Iris pigment epithelial cell (primary cell): ENCODE measurements at places on chromosomes 11 and 22.

GRCh38 chr11:110903830-110904229 lies 191.6 kb upstream of the ARHGAP20 start:
- peak; percentile 59 for DNase-seq

DNA sequence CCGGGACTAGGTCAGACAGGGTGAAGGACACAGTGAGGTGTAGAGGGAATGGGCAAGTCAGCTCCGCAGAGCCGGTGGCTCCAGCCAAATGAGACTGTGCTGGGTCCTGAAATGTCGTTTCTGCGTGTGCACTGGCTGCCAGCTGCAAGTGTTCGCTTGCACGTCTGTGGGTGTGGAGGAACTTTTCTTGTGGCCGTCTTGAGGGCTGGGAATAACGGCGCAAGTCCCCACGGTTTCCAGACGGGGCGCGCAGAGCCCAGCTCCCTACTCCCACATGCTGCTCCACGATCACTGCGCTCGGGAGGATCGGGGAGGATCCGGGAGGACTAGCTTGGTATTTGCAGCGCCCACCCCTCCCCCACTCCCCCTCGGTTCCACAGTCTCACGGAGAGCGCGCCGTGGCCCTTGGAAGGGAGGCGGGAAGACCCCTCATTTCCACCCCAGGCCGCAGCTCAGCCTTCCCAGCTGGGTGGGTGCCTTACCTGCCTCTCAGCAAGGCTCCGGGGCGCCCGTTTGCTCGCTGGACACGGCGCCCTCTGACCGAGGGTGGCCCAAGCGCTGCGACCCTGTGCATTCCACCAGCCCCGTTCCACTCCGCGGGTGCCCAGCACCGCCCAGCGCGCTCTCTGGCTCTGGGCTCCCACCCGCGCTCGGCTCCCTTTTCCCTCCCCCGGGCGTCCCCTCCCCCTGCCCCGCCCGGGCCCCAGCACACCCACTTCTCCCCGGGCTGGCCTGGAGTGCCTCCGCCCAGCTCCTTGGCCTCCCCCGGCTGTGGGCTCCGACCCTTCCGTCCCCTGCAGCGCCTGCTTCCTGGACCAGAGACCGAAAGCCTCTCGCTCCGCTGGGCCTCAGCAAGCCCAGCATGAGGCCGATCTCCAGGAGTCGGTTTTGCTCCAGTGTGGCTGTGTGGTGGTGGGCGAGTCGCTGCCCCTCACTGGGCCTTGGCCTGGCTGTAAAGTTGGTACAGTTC lies at the start of gene KCNE3:
Gene KCNE3, minus strand, starts transcription at position 634 of the 970 bp plus-strand sequence. CDS start 9,986 bp downstream, outside the sequence.
- peak; percentile 30 for DNase-seq

DNA sequence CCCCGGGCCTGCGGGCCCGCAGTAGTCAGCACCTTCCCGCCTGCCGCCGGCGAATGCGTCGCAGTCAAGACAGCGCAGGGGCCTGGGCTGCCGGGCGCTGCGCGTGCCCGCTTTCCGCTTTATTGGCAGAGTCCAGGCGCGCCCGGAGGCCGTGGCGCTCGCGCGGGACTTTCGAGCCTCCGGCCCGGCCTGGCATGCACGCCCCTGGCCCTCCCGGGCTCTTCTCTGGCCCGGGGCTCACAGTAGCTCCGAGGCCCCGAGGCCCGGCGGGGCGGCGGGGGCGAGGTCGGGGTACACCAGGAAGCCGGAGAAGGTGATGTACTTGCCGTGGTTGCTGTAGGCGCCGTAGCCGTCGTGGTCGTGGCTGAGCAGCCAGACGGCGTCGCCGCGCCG lies 3.1 kb downstream of the FAM180B start:
- DNase-seq: no peak

DNA sequence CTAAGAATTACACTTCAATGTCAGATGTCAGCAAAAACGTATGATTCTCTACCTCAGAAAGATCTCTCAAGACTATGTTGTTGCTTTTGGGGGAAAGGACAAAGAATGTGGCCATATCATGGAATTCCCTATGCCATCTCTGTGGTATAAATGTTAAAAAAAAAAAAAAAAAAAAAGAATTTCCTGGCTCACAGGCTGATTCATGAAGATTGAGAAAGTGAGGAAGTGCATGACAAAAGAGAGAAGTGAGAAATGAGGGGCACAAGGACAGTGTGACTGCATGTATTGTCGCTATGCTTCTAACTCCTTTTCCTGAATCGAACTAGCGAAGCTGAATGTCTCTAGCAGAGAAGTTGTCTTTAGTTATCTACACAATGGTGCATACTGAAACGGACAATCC lies 80.6 kb upstream of the CARD18 start:
- DNase-seq: no peak

GRCh38 chr11:114088216-114088615 lies 28.7 kb downstream of the ZBTB16 start:
- DNase-seq: no peak

DNA sequence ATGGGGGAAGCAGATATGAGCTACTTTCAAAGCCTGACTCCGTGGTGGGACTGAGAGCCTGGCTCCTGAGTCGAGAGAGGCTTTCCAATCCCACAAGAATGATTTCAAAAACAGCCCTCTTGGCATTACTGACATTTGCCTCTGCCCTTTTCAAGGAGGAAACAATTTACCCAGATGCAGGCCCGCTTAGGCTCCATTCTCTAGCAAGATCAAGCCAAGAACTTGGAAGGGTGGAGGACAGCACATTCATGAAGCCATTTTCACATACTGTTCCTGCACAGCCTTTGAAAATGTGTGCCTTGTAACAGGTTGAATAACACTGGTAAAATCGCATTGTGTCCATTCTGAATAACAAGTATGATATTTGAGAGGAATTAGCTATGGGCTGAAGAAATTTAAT lies 58.2 kb upstream of the EED start:
- no peak for DNase-seq

DNA sequence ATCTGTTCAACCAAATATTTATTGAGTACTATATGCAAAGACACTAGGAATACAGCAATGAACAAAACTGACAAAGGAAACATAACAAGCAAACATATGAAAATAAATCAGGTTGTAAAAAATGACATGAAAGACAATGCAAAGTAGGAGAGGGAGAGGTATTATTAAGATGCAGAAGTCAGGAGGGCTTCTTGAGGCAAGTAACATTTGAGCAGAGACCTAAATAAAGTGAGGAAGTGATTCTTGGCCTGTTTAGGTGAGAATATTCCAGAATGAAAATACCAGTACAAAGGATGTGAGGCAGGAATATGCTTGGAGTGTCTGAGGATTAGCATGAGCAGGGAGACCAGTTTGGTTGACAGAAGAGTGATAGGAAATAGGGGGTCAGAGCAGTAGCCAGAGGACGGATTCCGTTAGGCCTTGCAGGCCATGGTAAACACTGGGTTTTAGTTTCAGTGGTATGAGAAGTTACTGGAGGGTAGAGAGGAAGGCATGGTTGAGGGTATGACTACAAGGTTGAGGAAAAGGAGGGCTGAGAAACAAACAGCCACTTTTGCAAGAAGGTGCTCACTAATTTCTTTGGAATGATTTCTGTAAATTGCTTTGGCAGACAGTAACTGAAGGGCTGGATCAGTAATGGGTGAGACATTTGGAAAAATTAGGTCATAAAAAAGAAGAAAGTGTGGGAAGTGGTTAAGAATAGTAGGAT lies 191.9 kb downstream of the SWAP70 start:
- peak; percentile 68 for DNase-seq

- DNase-seq: peak; percentile 11
Observed at GRCh38 chr11:83835423-83835822, 549.3 kb upstream of the CCDC90B start.

GRCh38 chr22:22666307-22667091 lies 22.1 kb downstream of the GGTLC2 start:
- DNase-seq: peak; percentile 38

DNA sequence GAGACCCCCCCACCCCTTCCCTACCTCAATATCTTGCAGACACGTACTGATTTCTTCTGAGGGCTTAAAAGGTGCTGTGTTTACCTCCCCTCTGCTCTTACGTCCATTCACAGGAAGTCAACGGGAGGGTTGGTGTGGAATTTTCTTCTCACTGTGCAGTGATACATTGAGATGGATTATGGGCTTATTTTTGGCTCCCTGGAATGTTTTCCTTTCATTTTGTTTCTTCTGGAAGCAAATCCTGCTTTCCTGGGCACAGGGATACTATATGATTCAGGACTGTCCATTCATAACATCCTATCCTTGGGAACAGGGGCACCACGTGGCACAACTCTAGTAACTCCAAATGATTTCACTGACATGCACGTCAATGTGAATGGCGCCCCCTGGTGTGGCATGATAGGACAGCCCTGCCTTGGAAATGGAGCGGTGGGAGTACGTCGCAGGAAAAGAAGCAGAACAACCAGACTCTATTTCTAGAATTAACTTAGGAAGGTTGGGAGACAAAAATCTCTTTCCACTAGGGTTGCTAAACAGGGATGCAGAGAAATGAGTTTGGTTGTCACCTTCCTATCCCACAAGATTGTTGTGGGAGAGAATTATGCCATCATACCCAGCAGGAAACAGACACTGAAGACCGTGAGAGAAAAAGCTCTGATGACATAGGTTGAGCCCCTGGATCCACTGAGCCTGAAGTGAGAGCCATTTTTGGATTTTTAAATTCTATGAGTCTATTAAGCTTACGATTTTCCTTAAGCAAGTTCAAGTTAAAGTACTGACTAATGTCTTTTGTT lies 146.5 kb upstream of the RAG2 start:
- DNase-seq: peak; percentile 68

- no peak for DNase-seq
Observed at GRCh38 chr22:36743591-36744412, 32.1 kb downstream of the IFT27 start.

GRCh38 chr11:32563600-32563959 lies 20.1 kb upstream of the EIF3M start:
- DNase-seq: no peak

DNA sequence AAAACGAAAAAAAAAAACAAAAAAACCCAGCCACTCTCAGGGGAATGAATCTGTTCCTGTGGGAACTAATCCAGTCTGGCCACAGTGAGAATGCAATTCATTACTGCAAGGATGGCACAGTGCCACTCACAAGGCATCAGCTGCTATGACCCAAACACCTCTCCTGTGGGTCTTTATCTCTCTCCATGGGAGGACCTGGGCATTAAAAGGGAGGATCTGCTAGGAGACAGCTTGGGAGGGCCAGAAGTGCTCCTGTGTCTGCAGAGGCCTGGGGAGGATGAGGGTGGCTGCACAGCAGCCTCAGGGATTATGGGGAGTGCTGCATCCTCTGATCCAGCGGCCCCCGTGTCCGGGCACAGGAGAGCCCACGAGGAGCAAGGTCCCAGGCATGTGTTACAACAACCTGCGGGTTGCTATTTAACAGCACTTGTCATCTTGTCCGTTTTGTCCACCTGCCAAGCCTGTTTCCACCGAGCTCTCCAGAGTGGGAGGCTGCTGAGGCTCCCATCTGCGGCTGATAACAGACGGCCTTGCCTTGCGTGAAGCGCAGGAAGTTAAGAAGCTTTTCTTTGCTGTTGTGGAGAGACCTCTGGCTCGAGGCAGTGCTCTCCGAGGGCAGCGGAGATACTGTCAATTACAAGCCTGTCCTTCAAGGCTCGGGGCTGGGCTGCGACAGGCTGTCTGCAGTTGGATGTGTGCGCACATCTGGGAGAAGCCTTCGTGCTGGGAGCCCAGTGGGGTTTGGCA lies 97.7 kb downstream of the NXPE2 start:
- no peak for DNase-seq

GRCh38 chr11:58921778-58922390 lies 17.4 kb upstream of the GLYATL1 start:
- DNase-seq: no peak

- DNase-seq: no peak
Observed at GRCh38 chr11:27408246-27408800, 45.3 kb upstream of the CCDC34 start.

DNA sequence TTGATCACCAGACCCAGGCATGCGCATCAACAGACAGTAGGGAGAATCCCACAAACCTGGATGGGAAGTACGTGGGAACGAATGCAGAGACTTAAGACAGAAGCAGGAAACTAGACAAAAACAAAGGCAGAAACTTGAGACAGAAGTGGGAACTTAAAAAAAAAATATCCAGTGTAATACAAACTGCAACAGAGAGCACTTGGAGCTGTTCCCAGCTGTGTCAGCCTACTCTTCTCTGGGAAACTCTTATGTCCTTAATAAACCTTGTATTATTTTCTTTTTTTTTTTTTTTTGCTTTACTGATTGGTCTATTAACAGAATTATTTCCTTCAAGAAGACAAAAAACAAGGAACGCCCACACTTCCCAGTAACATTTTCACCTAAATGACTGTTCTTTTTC lies 1818.1 kb upstream of the RAG2 start:
- DNase-seq: no peak

GRCh38 chr11:100105255-100105981 lies 581.7 kb upstream of the ARHGAP42 start:
- no peak for DNase-seq

DNA sequence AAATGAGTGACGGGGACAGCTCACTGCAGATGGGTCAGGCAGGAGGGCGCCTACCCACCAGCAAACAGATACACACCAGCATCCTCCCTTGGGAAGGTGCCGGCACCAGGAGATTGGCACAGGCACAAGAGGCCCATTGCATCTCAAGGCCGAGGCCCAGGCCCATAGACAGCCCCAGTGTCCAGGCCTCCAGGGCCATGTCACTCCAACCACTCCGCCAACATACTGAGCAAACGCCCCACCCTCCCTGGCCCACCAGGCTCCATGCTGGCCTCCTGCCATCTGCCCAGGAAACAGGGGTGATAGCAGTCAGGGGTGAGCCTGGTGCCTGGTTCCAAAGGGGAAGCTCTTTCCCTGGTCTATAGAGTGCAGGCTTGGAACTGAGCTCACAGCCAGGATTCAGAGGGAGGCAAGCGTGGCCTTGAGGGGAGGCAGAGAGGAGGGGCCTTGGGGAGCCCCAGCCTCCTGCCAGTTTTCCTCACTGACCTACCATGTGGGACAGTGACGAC lies 34.7 kb downstream of the PISD start:
- no peak for DNase-seq

DNA sequence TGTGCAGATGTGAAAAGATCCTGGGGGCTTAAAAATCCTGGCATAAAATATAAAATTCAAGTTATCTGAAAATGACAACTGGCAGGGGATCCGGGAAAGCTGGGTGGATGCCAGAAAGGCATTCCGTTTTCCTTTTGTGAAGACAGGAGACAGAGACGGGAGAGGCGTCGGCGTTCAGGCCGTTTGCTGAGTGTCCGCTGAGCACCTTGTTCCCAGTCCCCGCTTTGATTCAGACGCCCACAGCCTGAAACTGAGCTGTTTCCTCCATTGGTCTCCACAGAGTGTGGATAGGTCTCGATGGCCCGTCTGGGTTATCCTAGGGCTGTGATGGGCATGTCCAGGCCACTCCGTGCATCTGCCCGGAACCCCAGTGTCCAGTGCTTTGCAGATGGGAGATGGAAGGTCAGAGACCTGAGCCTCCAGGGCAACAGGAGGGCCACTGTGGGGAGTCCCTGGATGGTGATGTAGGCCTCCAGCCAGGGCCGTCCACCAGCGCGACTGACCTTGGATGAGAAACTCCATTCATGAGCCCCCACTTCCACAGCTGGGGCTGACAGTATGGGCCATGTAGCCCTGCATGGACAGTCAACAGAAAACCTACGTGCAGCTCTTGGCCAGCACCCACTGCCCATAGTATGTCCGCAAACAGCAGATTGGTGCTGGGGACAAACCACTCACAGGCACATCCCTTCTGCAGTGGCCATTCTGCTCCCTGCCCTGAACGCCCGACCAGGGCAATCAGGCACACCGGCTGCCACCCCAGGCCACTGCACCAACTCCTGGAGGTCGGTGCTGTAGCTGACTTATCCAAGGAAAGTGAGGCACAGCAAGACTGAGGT lies 11.6 kb downstream of the MRGPRF start:
- no peak for DNase-seq
